ENCODE measurements at places on chromosomes 6 and 20. TPM values are rescaled to one million over a fixed set of nuclear protein-coding genes. Genes with fewer than 3 reads are reported as not detected.

TMEM200A gene
- 28.7 TPM for polyA plus RNA-seq

SPATS1 gene
- polyA plus RNA-seq, result not detected

PSMB9 gene
- polyA plus RNA-seq, result 8.2 TPM

PHACTR1 gene
- polyA plus RNA-seq, result 12.8 TPM

NKX2-4 gene
- not detected for polyA plus RNA-seq

PGC gene
- not detected for polyA plus RNA-seq

PRRT1 gene
- polyA plus RNA-seq, result 3.7 TPM

PAK5 gene
- 0.34 TPM for polyA plus RNA-seq

RFX6 gene
- 0.08 TPM for polyA plus RNA-seq

EFCAB8 gene
- not detected for polyA plus RNA-seq

BTNL2 gene
- 0.14 TPM for polyA plus RNA-seq

MDFI gene
- 62.2 TPM for polyA plus RNA-seq

MAPK13 gene
- 28.9 TPM for polyA plus RNA-seq

CRISP2 gene
- polyA plus RNA-seq, result 0.10 TPM

MUC21 gene
- polyA plus RNA-seq, result not detected

FGD2 gene
- 2.1 TPM for polyA plus RNA-seq

LBP gene
- polyA plus RNA-seq, result not detected

TP53TG5 gene
- polyA plus RNA-seq, result 2.0 TPM

HLA-DQA2 gene
- polyA plus RNA-seq, result not detected

EPB41L1 gene
- 63.6 TPM for polyA plus RNA-seq

SYNCRIP gene
- 159 TPM for polyA plus RNA-seq

UNC93A gene
- polyA plus RNA-seq, result 7.4 TPM

PTK6 gene
- polyA plus RNA-seq, result 0.79 TPM

CLPSL2 gene
- polyA plus RNA-seq, result not detected

MAFB gene
- polyA plus RNA-seq, result 134 TPM

POLH gene
- 25.0 TPM for polyA plus RNA-seq

TNFRSF6B gene
- 1.6 TPM for polyA plus RNA-seq

LPA gene
- 0.38 TPM for polyA plus RNA-seq

RNASET2 gene
- 63.0 TPM for polyA plus RNA-seq

APOM gene
- polyA plus RNA-seq, result 106 TPM

COL9A1 gene
- polyA plus RNA-seq, result 47.6 TPM

PI3 gene
- 0.27 TPM for polyA plus RNA-seq

LIN28B gene
- polyA plus RNA-seq, result 0.38 TPM
